ENCODE measurements at places on chromosomes 2 and 18.

DNA sequence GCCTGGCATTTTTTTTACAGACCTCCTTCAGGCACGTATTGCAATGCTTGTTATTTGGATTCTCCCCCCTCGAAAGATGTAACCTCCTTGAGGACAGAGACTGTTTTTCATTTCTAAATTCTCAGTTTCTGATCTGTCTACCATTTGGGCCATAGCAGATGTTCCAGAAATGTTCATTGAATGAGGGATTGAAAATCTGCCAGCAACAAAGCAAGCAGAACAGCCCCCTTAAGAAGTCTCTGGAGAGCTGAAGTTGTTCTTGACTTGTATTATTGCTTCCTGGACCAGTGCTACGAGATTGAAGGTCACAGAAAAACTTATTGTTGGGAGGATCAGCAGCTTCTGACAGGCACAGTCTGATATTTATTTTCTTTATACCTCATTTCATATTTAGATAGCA, 355.5 kb downstream of the EPHA4 start:
- DNase-seq, result no peak
- H3K4me3 ChIP-seq, result no peak overlapping the region
- H3K36me3 ChIP-seq, result no peaks in the 10 kb centered on the region
- no peaks in the 10 kb centered on the region for H3K4me1 ChIP-seq
- no peak overlapping the region for H3K27ac ChIP-seq

GRCh38 chr2:20135631-20136050, 84.2 kb upstream of the LAPTM4A start:
- no peaks in the 10 kb centered on the region for H3K27me3 ChIP-seq
- DNase-seq, result peak; percentile 62
- no peak overlapping the region for H3K4me3 ChIP-seq
- H3K27ac ChIP-seq, result no peak overlapping the region
- no peaks in the 10 kb centered on the region for H3K36me3 ChIP-seq
- no peaks in the 10 kb centered on the region for H3K4me1 ChIP-seq

DNA sequence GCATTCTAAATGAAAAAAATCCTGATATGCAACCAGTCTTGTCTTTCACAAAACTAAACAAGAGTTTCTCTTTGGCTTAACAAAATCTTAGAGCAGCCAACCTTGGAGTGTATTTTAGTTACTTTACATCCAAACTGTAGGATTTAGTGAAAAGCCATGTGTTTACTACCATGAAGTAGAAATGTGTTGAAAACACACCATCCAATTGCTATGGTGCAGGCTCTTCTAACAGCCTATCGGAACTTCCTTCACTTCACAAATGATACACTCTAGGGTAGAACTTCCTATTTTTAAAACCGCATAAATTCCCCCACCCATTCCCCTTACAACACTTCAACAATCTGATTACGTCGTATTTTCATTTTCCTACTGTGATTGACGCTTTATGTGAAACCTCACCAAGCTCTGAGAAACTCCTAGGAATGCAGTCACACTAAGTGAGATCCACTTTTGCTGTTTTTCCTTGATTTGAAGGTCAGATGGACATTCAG, 74.4 kb upstream of the MAP4K4 start:
- H3K27ac ChIP-seq, result no peak overlapping the region
- no peak for DNase-seq
- H3K36me3 ChIP-seq, result no peaks in the 10 kb centered on the region
- H3K4me1 ChIP-seq, result peaks cover 4% of the 10 kb centered on the region

DNA sequence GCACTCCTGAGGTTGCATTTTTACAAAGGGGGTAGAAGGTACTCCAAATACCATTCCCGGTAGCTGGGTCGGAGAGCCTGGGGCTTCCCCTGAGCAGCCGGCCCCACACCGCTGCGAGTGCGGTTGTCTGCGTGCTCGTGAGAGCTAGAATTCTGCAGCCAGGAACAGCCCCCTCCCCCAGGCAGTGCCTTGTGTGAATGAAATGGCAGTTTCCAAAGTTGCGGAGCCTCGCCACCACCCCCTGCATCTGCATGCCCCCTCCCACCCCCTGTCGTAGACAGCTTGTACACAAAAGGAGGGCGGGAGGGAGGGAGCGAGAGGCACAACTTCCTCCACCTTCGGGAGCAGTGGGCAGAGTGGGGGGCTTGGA, 1.1 kb downstream of the MYCN start:
- no peak for DNase-seq
- peaks cover 67% of the 10 kb centered on the region for H3K27me3 ChIP-seq
- H3K4me3 ChIP-seq, result no peak overlapping the region
- no peak overlapping the region for H3K27ac ChIP-seq
- H3K36me3 ChIP-seq, result no peaks in the 10 kb centered on the region

GRCh38 chr2:84038866-84039265, 420.2 kb downstream of the SUCLG1 start:
- no peak overlapping the region for H3K4me3 ChIP-seq
- DNase-seq, result no peak
- H3K36me3 ChIP-seq, result no peaks in the 10 kb centered on the region

DNA sequence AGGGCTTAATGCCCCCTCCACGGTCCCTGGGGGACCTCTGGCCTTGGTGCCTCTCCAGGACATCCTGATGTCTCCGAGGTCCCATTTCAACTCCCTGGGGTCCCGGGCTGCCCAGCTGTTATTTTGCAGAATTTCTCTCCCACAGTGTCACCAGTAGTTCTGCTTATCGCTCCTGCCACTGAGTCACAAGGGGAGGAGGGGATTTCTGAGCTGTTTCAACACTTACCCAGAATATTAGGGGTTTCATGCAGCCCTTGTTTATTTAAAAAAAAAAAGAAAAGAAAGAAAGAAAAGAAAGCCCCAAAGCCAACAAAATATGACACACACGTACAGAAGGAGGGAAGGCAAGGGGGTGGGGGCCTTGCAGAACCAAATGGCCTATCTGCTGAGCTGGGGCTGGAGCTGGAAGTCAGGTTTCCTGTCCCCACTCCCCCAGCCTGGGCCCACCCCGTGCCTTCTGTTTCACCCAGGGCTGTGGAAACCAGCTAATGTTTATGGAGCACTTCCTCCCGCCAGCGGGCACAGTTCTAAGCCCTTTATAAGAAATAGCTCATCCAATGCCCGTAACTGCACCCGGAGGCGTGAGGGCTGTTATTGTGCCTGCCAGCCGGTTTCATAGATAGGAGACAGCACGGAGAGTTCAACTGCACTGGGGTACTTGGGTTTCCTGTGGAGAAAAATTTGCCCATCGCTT, 8.4 kb upstream of the ARID5A start:
- H3K4me3 ChIP-seq, result no peak overlapping the region
- DNase-seq, result no peak
- H3K27ac ChIP-seq, result no peak overlapping the region

DNA sequence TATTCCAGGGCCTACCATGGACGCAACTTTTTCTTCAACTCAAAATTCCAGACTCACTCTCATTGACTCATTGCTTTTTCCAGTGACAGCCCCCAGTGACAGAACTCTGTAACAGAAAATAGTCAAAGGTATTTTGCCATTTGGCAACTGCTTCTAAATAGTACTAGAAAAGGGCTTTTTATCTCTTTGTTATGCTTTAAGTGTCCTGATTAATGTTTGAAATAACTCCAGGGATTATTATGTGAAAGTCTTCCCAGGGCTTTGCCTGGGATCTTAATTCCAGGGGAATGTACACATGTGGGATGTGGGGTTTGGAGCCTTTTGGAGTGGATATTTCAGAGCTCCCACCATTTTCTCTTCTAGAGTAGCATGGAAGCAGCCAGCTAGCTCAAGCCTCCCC, 198.8 kb downstream of the KCNS3 start:
- no peak overlapping the region for H3K27ac ChIP-seq
- DNase-seq, result no peak
- no peaks in the 10 kb centered on the region for H3K27me3 ChIP-seq
- H3K4me1 ChIP-seq, result peaks cover 17% of the 10 kb centered on the region
- H3K36me3 ChIP-seq, result no peaks in the 10 kb centered on the region
- no peak overlapping the region for H3K4me3 ChIP-seq

- H3K4me1 ChIP-seq, result peaks cover 17% of the 10 kb centered on the region
- no peaks in the 10 kb centered on the region for H3K27me3 ChIP-seq
- no peaks in the 10 kb centered on the region for H3K36me3 ChIP-seq
- H3K27ac ChIP-seq, result no peak overlapping the region
- peak; percentile 33 for DNase-seq
- no peak overlapping the region for H3K4me3 ChIP-seq
Observed at GRCh38 chr2:150938527-150938926, 323.1 kb downstream of the RBM43 start.

DNA sequence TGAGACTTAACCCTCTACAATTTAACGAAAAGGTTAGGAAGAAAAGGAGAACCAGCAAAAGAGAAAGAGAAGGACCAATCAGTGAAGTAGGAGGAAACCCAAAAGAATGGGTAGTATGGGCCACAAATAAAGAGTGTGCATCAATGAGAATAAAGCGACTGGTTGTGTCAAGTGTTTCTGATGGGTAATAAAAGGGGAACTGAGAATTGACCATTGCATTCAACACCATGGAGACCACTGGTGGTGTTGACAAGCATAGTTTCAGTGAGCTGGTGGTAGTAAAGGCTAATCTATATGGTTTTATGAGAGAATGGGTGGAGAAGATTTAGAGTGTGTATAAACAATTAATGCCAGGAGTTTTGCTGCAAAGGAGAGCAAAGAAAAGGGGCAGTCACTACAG, 75.4 kb downstream of the CSRNP3 start:
- no peak for DNase-seq
- H3K36me3 ChIP-seq, result no peaks in the 10 kb centered on the region
- H3K27me3 ChIP-seq, result no peaks in the 10 kb centered on the region

DNA sequence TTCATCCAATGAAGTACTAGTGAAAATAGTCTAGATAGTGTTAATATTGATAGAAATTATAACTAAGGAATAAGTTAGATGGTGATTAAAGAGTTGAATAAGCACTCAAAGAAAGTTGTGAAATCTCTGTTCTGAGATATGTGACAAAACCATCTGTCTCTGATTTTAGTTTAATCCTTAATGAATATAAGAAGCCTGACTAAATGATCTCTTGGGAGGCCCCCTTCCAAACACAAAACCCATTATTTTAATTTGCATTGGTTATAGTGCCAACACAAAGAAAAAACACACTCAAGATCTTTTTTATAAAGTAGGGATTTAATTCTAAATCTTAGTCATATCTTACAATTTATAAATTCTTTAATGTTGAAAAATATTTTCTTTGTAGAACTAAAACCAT, 34.0 kb downstream of the SCN2A start:
- H3K27ac ChIP-seq, result no peak overlapping the region
- H3K4me3 ChIP-seq, result no peak overlapping the region
- H3K4me1 ChIP-seq, result no peaks in the 10 kb centered on the region
- no peak for DNase-seq
- H3K36me3 ChIP-seq, result no peaks in the 10 kb centered on the region

GRCh38 chr2:107730898-107731297, 95.8 kb upstream of the RGPD4 start:
- DNase-seq, result peak; percentile 66
- H3K4me1 ChIP-seq, result peaks cover 9% of the 10 kb centered on the region
- no peak overlapping the region for H3K4me3 ChIP-seq
- H3K27me3 ChIP-seq, result no peaks in the 10 kb centered on the region
- H3K36me3 ChIP-seq, result no peaks in the 10 kb centered on the region

DNA sequence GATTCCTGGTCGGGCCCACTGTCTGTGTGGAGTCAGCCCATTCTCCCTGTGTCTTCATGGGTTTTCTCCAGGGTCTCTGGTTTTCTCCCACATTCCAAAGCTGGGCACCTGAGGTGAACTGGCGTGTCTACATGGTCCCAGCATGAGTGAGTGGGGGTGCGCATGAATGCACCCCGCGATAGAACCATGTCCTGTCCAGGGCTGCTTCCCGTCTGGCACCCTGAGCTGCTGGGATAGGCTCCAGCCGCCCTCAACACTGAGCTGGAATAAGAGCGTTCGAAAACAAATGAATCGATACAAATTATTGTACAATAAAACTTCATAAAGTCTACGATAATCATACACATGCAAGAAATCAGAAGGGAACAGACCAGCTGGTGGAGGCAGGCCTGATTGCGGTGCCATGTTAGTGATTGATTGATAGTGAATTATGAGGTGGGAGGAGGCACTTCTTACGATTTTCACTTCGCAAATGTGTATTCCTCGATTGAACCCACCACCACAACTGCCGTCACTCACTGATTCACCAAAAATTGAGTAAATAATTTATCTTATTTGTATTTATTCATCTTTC, 186.6 kb downstream of the MGAT5 start:
- H3K27ac ChIP-seq, result no peak overlapping the region
- DNase-seq, result no peak
- no peaks in the 10 kb centered on the region for H3K27me3 ChIP-seq

DNA sequence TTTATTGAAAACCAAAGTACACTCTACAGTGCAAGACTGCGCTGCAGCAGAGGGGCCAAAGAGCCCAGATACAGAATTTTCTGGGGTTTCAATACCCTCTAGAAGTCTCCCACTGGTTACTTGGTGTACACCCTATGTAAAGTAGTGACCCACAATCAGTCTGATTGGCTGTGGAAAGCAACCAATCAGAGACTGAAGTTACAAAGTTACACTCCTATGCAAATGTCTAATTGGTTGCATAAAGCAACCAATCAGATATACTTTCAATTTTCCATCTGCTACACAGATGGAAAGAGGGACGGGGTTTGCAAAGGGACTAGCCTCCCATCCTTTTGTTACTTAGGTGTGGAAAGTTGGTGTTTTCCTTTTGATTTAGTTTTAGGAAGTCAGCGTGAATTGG, 198.9 kb upstream of the SH3BP4 start:
- DNase-seq, result no peak
- no peaks in the 10 kb centered on the region for H3K36me3 ChIP-seq
- no peaks in the 10 kb centered on the region for H3K4me1 ChIP-seq
- H3K27ac ChIP-seq, result no peak overlapping the region

All from PC-3 (cell line).